Activated CD4-positive, alpha-beta T cell treated with anti-CD3 and anti-CD28 coated beads for 1 hour (primary cell): ENCODE measurements at places on chromosomes 5 and 9.

DNA sequence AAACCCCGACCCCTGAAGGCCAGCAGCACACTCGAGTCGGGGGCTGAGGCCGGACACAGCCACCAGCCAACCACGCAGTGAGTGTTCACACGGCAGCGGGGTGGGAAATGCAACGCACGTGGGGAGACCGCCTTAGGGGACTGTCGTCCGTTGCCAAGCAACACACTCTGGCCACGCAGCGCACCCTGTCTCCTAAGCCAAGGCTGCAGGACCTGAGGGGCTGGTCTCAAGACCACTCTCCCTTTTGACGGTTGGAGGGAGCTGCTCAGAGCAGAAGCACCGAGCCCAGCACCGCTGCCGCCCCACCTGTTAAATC is 7.5 kb downstream of the BRD9 start:
- no peak for DNase-seq

GRCh38 chr9:109781541-109782197 is 1.7 kb downstream of the PALM2AKAP2 start:
- DNase-seq: no peak

DNA sequence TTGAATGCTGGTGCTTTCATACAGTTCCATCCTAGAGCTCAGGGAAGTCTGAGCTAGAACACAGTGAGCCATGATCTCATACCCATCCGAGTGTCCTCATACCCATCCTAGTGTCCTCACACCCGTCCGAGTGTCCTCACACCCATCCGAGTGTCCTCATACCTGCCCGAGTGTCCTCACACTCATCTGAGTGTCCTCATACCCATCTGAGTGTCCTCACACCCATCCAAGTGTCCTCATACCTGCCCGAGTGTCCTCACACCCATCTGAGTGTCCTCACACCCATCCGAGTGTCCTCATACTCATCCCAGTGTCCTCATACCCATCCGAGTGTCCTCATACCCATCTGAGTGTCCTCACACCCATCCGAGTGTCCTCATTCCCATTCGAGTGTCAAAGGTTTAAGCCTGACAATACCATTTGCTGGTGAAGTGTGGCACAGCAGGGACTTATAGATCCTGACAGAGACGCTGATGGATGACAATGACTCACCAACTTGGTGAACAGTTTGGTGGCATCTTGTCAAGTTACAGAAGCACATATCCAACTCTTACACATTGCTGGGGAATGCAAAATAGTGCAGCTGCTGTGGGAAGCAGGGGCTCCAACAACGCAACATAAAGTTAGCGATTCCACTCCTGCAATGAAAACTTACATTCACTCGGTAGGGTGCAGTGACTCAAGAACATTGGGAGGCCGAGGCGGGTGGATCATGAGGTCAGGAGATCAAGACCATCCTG is 77.0 kb upstream of the COL5A1 start:
- no peak for DNase-seq

DNA sequence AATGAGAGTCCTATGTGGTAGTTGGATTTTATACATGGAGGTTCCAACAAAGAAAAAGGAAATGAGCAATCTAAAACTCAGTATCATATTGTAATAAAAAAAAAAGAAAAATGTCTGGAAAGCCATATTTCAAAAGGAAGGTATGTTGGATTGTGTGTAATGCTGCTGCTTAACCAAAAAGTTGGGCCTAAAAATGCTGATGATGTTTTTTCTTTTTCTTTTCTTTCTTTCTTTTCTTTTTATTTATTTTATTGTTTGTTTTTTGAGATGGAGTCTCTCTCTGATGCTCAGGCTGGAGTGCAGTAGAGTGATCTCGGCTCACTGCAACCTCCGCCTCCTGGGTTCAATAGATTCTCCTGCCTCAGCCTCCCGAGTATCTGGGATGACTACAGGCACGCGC is 1424.0 kb upstream of the CDH6 start:
- DNase-seq: no peak

- DNase-seq: no peak
These were observed 349.1 kb upstream of the PTPRD start for GRCh38 chr9:10961883-10962282.

GRCh38 chr5:176724472-176724871 is 77.2 kb downstream of the TSPAN17 start:
- no peak for DNase-seq
